ENCODE measurements at places on chromosomes 7 and 10.
A peak's percentile ranks its signal among the peaks of the same experiment; 100 is the strongest.

- ATAC-seq = no peak
Measured at GRCh38 chr10:69955211-69955805, 97.3 kb upstream of the MACROH2A2 start.

DNA sequence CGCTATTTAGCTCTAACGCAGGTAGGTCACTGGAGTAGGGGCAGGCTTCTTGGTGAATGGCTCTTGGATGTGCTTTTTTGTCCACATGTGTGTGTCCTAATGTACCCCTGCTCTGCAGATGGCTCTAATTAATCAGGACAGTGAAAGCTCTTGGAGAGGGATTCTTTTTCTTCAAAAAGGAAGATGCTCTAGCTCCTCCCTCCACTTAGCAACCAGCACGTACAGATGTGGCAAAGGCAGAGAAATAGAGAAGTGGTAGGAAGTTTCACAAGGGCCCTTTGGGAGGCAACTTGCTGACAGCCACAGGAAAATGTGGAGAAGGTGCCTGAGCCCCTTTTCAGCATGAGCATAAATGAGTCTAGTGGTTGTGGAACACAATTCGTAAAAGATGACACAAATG lies 221.7 kb downstream of the PLXNA4 start:
- ATAC-seq = no peak

GRCh38 chr7:22361795-22362194 lies 4.8 kb upstream of the RAPGEF5 start:
- ATAC-seq = no peak

- no peak for ATAC-seq
Measured at GRCh38 chr10:76540331-76540730, 1097.3 kb downstream of the KCNMA1 start.

DNA sequence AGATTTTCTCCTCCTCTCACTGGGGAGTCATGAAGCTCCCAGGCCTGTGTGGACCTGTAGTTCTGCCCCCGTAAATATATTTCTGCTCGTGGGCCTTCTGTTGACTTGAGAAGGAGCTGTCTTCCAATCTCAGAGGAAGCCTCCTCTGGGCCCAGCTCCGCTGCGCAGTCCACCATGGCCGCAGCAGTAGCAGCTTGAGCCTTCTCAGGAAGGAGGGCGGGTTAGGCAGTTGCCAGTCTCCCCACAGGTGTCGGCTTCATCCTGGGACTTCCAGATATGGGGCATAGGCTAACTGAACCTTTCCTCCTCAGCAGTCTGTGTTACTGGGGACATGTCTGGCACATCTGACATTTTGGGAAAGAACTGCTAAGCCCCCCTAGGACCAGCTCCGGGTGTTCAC lies 62.9 kb upstream of the TRIM8 start:
- ATAC-seq = no peak

DNA sequence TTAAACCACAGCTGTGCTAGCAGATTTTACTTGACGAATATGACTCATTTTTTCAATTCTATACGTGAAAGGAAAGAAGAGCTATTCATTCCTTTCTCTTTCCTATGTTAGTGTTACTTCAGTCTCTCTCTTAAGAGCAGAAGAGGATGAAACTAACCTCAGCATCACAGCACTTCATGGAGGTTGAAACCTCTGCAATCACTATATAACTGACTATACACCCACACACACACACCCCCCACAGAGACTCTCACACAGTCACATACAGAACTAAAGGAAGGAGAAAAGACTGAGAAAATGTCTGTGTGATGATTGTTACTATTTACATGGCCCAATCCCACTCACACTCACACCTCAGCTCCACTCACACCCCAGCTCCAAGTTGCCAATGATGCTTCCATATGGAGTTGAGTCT lies 104.2 kb downstream of the KIF20B start:
- ATAC-seq = peak; percentile 92

- ATAC-seq = no peak
Measured at GRCh38 chr7:15821484-15822427, 135.3 kb upstream of the MEOX2 start.

GRCh38 chr10:123140164-123140982 lies 4.6 kb downstream of the HMX3 start:
- ATAC-seq = no peak

DNA sequence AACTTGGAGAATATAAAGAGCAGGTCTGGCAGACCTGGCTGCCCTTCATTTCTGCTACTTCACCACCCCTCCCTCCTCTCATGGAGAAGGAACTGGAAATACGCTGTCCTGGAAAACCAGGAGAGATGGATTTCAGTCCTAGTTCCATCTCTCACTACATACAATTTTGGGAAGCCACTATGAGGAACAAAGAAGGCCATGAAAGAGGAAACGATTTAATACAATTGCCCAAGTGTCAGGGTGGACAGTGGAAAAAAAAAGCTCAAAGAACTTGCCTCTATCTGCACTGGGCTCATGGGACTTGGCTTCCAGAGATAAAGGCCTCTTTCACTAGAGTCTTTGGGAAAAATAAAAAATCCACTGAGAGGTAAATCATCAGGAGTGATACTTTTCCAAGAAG lies 561.7 kb downstream of the KCNMA1 start:
- ATAC-seq = no peak

- no peak for ATAC-seq
Measured at GRCh38 chr10:71547876-71548846, 151.4 kb downstream of the CDH23 start.

- ATAC-seq = peak; percentile 78
Measured at GRCh38 chr7:106604303-106604924, 56.5 kb downstream of the CCDC71L start.

DNA sequence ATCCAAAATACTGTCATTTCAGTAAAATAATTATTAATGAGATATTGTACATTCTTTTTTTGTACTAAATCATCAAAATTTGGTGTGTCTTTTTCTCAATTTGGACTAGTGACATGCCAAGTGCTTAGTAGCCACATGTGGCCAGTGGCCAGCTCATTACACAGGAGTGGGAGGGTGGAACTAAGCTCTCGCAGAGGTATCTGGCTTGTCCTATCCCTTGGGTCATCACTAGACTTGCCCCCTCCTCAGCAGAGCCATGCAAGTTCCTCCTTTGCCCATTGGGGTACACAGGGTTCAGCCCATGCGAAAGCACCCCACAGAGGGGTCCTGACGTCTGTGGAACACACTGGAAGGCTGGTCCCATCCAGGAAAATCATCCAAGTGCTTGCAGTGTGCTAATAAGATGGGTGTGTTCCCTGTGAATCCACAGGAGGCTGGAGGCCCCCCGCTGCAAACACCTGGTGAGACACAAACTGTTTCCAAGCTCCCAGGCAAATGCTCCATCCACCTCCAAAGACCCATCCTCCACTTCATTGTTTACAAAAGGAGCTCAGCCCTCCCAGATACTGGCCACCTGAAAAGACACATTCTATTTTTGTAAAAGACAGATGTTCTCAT lies 1.3 kb downstream of the ARHGAP22 start:
- ATAC-seq = no peak

DNA sequence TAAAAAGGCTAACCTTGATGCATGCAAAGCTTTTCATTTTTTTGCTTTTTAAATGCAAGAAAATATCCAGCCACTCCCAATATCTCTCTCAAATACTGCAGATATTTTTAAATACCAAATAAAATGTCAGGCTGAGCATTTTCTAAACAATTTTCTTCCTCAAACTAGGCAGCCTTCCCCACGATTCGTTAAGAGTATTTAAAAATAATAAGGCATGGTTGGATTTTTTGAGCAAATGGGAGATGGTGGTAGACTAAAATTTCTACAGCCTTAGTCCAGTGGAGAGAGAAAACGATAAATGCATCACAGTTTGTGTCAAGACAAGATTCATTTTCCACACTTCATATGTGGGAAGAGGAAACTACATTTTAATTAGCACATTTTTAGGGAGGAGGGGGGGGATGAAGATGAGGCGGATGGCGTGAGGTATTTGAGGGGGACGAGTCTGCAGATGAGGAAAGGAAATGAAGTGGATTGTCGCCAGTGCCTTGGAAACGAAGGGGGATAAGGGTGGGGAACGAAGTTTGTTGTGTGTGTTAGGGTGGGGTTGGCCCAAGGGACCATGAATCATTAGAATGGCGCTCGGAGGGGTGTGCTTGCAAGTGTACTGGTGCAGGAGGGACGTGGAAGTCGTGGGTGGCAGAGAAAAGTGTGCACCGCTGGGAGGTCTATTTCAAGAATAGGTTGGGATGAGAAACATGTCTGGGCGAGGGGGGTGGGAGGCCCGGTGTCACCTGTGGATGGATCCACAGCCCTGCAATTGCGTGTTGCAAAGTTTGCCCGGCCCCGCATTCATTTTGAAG lies 1.2 kb upstream of the ADD3 start:
- ATAC-seq = no peak

DNA sequence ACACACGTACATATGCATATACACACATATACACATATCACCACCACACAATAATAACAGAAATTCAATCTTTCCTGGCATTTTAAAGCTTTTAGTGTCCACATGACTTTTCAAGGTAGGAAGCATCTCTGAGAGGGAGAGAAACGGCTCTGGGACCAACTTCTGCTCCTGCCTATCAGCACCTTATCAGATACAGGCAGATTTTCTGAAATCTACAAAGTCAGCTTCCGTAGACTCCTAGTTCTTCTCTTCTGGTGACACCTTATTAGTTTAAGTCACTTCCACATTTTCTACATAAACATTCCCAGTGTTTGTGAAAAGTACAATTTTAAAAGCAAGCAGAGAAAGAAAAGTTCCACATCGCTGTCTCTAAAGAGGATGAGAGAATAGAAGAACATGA lies 74.5 kb downstream of the ZNF22 start:
- ATAC-seq = no peak

- no peak for ATAC-seq
Measured at GRCh38 chr10:97102441-97102840, 83.3 kb downstream of the SLIT1 start.

- ATAC-seq = no peak
Measured at GRCh38 chr7:48710995-48711394, 213.4 kb upstream of the CDC14C start.

- peak; percentile 73 for ATAC-seq
Measured at GRCh38 chr10:123132576-123133477, 2.9 kb upstream of the HMX3 start.

DNA sequence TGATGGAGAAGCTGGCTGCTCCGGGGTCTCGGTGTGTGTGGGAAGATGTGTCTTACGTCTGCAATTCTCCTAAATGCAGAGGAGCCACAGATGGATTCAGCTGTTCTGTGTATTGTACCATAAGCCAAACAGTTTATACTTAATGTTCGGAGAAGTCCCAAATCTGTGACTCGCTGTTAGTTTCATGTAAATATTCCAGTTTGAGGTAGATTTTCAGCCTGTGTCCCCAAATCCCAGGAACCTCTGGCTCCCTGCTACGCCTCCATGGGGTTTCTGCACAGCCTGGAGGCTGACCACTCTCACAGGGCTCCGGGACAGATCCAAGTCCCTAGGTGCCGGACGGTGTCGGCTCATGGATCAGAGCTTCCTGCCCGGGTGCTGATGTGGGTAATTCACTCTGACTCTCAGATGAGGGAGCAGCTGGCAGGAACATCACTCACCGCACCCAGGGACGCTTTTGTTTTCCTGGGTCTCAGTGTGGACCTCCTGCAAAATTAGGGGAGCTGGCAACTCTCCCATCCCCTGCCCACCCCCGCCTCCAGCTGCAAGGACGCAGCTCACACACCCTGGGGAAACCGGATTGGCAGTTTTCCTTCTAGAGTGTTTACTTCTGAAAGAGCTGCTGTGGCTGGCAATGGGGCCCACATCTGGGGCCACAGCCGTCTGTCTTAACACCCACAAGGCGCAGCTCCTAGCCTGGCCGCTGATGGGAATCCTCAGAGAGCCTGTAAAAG lies 421.1 kb upstream of the FOXK1 start:
- ATAC-seq = no peak

GRCh38 chr10:133134411-133135115 lies 25.5 kb upstream of the KNDC1 start:
- ATAC-seq = no peak

DNA sequence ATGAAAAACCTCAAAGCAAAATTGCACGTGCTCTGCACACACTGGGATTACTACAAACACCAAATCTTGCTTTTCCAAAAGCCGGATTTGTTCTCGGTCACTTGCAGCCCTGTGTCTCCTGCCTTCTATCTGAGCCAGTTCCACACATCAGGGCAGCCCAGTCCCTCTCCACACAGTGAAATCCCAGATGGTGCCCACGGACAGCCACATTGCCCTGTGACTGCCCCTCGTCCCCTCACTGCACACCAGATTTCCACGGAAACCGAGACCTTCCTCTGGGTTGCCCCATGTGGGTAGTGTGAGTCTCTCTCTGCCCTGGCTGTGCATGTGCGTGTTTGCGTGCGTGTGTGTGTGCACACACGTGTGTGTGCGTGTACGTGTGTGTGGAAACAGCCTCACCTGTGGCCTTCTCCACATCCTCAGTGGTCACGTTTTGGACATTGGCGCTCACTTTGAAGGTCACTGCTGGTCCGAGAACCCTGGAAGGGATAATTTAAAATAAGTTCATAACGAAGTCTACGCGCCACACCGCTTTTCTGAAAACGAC lies 506.7 kb downstream of the PTPRN2 start:
- ATAC-seq = no peak

DNA sequence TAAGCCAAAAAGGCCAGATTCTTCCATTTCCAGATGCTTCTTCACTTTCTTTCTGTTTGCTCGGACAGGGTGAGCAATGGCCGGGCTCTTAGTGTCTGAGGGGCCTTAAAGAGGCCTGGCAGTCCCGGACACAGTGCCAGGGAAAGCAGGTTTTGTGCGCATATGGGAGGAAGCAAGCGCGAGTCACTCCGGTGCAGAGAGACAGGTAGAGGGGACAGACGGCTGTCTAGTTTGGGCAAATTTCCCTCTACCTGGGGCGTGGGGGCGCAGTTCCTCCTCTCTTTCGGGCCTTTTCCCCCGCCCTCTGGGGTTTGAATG lies 4.7 kb downstream of the NEUROD6 start:
- no peak for ATAC-seq

DNA sequence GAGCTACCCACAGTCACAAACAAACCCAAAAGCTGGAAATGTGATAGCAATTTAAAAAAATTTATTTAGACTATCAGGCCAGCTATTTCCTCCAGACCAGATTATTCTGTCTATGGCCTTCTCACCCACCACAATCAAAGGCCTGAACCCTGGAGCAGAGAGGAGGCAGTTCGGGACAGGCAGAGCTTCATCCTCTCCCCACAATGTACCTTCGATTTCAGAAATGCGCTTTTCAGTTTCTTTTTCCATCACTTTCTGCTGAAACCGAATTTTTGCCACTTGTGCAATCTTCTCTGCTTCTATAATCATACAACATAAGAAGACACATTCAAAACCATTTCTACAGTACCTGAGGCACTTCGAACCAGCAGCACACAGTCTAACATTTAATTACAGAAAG lies 29.9 kb downstream of the ERLIN1 start:
- ATAC-seq = no peak

GRCh38 chr10:35855155-35855947 lies 213.3 kb upstream of the FZD8 start:
- ATAC-seq = no peak
